ENCODE measurements at places on chromosomes 12 and 14. TPM values are rescaled to one million over a fixed set of nuclear protein-coding genes. Genes with fewer than 3 reads are reported as not detected.

The NELL2 gene
- 0.15 TPM for total RNA-seq

The DPF3 gene
- 8.0 TPM for total RNA-seq

The BIN2 gene
- total RNA-seq, result 3.5 TPM

The PELI2 gene
- total RNA-seq, result 28.7 TPM

The EIF2B1 gene
- total RNA-seq, result 41.7 TPM

The NPFF gene
- not detected for total RNA-seq

- peak; percentile 22 for DNase-seq
- no peaks in the 10 kb centered on the region for H3K36me3 ChIP-seq
- peak overlapping the region; percentile 77 for H3K27ac ChIP-seq
Observed at GRCh38 chr12:93741659-93742109, 64.5 kb downstream of the CRADD start.

DNA sequence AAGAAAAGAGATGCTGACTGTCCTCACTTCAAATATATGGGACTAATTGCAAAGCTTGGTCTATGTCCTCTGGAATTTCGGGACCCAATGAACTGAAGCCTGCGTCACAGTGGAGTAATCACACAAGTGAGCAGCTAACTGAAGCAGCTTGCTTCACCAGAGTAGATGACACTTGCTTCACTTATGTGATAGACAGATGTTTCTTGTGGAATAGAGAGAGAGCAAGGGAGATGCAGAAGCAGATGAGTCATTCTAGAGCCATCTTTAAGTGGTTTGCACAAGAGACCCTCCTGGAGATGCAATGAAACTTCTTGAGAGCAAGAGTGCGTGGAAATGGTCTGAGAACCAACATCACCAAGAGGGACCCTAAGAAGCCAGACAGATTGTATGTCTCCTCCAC lies 1537.1 kb upstream of the FLRT2 start:
- no peak for DNase-seq
- H3K4me1 ChIP-seq, result no peaks in the 10 kb centered on the region
- H3K36me3 ChIP-seq, result no peaks in the 10 kb centered on the region
- no peak overlapping the region for H3K4me3 ChIP-seq
- H3K27me3 ChIP-seq, result no peaks in the 10 kb centered on the region

GRCh38 chr14:63203618-63204406 lies 431 bp upstream of the RHOJ start:
- peak overlapping the region; percentile 87 for H3K27ac ChIP-seq
- DNase-seq, result peak; percentile 80
- H3K27me3 ChIP-seq, result no peaks in the 10 kb centered on the region
- H3K4me1 ChIP-seq, result peaks cover 1% of the 10 kb centered on the region

- H3K4me1 ChIP-seq, result no peaks in the 10 kb centered on the region
- no peak overlapping the region for H3K4me3 ChIP-seq
- no peak for DNase-seq
- H3K27ac ChIP-seq, result no peak overlapping the region
- H3K27me3 ChIP-seq, result no peaks in the 10 kb centered on the region
Observed at GRCh38 chr14:37063467-37064240, 108.8 kb downstream of the SLC25A21 start.

- H3K27ac ChIP-seq, result no peak overlapping the region
- no peak overlapping the region for H3K4me3 ChIP-seq
- H3K4me1 ChIP-seq, result no peaks in the 10 kb centered on the region
- H3K36me3 ChIP-seq, result no peaks in the 10 kb centered on the region
Observed at GRCh38 chr12:31599053-31599452, 8.1 kb upstream of the DENND5B start.

DNA sequence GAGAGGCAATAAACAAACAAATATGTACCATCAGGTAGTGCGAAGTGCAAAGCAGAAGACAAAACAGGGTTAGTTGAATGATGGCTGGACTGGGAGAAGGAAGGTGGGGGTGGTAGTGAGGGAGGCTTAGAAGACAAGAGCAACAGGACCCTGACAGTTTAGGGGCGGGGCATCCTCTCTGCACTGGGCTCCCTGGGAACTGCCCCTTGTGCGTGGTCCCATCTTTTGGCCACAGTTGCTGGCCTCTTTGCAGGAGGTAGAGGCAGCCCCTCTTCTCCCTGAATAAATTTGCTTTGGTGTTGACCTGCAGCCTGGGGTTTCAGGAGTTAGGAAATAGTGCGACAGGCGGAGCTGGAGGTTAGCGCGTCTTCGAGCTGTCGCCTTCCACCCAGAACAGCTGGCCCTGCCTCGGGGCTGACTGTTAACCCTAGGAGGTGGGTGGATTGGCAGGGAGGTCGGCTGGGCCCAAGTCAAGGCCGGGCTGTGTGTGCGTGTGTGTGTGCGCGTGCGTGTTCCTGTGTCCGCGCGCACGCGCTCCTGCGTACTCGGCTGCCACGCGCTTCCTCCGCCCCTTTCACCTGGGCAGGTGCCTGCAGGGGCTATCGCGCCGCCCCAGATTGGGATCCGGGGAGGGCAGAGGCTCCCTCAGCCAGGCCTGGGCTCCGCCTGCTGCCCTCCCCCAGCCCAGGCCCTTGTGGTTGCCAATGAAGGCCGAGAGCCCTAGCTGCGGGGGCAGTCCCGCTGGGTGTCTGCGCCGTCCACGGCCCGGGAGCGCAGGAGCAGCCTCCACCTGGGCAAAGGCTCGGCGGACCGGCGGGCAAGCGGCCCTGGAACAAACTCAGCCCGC lies 180.8 kb downstream of the ADCK1 start:
- no peak overlapping the region for H3K4me3 ChIP-seq
- no peaks in the 10 kb centered on the region for H3K27me3 ChIP-seq
- no peaks in the 10 kb centered on the region for H3K36me3 ChIP-seq
- no peak overlapping the region for H3K27ac ChIP-seq

DNA sequence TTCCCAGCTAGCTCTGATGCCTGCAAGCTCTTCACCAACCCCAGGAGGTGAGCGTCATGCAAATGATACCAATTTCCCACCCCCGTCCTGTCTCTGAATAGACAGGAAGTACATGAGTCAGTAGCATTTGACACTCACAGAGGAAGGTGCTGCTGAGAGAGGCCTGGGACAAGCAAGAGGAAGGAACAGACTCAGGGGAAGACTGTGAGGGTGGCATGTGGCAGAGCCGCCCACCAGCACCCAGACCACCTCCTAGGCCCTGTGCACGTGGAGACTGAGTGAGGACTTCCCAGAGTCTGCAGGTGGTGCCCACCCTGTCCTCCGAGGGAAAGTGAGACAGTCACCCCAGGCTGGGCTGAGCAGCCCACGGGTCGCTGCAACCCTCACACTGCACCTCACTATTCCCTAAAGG lies 199.5 kb upstream of the SFSWAP start:
- H3K27ac ChIP-seq, result no peak overlapping the region
- H3K4me3 ChIP-seq, result no peak overlapping the region
- no peaks in the 10 kb centered on the region for H3K36me3 ChIP-seq
- H3K4me1 ChIP-seq, result no peaks in the 10 kb centered on the region
- no peaks in the 10 kb centered on the region for H3K27me3 ChIP-seq
- no peak for DNase-seq

GRCh38 chr12:79737875-79738718 lies 47.3 kb upstream of the PAWR start:
- H3K27me3 ChIP-seq, result no peaks in the 10 kb centered on the region
- H3K36me3 ChIP-seq, result no peaks in the 10 kb centered on the region
- H3K4me1 ChIP-seq, result no peaks in the 10 kb centered on the region

GRCh38 chr12:110927546-110927945 lies 7.2 kb upstream of the MYL2 start:
- H3K36me3 ChIP-seq, result no peaks in the 10 kb centered on the region
- no peaks in the 10 kb centered on the region for H3K27me3 ChIP-seq
- no peak overlapping the region for H3K4me3 ChIP-seq
- DNase-seq, result no peak

- DNase-seq, result peak; percentile 18
- H3K27ac ChIP-seq, result no peak overlapping the region
- H3K4me1 ChIP-seq, result no peaks in the 10 kb centered on the region
- H3K36me3 ChIP-seq, result no peaks in the 10 kb centered on the region
Observed at GRCh38 chr12:27975222-27976136, 2.9 kb upstream of the PTHLH start.

DNA sequence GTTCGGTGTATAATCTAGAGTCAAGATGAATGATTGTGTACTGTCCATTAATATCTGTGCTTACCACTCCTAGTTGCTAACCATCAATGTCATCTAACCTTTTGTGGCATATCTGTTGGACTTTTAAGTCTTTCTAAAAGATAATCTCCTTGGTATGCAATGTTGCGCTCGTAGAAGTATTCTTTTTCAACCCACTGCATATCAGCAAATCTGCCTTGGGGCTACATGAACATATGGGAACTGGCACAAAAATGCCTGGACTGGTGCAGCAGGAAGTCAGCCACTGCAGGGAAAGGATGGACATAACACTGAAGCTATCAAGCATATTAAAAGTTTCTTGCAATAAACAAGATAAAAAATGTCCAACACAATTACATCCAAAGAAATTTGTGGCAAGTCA lies 124.3 kb upstream of the SLC38A4 start:
- DNase-seq, result no peak
- no peaks in the 10 kb centered on the region for H3K4me1 ChIP-seq
- H3K27me3 ChIP-seq, result no peaks in the 10 kb centered on the region

- H3K36me3 ChIP-seq, result no peaks in the 10 kb centered on the region
- H3K27ac ChIP-seq, result no peak within 1 kb of the TSS
- peak within 1 kb of the TSS; percentile 15 for H3K4me3 ChIP-seq
- no peaks in the 10 kb centered on the region for H3K27me3 ChIP-seq
Observed at GRCh38 chr12:64824500-64825142, at the start of gene TBC1D30. Gene TBC1D30, plus strand, starts transcription at chr12:64824647. Its CDS starts 233 bp downstream, at chr12:64824880.

DNA sequence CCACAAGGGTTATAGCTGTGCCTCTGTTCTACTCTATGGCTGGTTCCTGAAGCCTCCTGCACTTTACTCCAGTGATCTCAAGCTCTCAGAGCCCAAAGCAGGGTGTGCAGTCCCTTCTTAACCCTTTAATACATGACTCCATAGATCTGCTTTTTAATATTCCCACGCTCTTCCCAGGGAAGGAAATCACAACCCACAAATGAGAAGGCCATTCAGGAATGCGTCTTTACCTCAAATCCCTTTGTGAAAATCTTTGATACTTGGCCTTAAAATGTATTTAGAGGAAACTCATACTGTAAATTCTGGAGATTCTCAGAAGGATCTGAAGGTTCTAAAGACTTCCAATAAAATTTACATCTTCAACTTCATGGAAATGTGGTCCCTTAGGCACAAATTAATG lies 17.0 kb downstream of the NID2 start:
- peaks cover 39% of the 10 kb centered on the region for H3K4me1 ChIP-seq
- H3K4me3 ChIP-seq, result no peak overlapping the region
- no peaks in the 10 kb centered on the region for H3K27me3 ChIP-seq
- no peak for DNase-seq
- H3K27ac ChIP-seq, result no peak overlapping the region
- H3K36me3 ChIP-seq, result no peaks in the 10 kb centered on the region

Measured in ovary (tissue), 10 donors.